ENCODE measurements at places on chromosomes 4 and X. TPM values are rescaled to one million over a fixed set of nuclear protein-coding genes. Genes with fewer than 3 reads are reported as not detected.

DNA sequence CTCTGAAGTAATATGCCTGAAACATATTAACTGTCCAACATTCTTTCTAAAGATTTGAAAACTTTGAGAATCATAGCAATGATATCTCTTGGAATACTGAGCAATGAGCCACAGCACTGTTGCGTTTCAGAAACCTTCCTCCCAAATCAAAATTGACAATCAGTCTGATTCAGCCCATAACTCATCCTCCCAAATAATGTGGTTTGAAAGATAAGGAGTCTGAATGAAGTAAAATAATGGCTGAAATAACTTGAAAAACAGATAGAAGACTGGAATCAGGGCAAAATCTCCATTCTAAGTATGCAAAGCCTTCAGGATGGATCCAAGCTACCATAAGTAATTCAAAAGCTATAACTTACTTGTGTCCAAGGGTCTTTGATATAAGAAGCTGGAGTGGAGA, 98.6 kb upstream of the PLS3 start:
- DNase-seq, result no peak

DNA sequence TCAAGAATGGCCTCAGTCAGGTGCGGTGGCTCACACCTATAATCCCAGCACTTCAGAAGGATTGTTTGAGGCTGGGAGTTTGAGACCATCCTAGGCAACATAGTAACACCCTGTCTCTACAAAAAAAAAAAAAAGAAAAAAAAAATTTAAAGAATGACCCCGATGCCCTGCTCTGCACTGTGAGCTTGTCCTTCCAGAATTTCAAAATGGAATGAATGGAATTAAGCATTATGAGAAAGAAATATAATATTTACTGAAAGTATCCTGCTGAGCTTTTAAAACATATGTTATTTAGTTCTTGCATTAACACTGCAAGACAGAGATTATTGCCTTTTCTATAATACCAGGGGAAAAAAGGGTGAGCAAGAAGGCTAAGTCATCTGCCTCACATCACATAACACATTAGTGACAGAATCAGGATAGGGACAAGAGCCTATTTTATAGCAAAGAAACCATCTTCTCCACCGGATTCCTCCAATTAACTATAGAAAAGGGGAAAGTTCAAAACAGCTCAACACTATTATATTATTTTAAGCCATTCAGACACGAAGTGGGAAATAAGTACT, 41.9 kb upstream of the GAB1 start:
- DNase-seq, result no peak

Gene SUPT20HL1
- total RNA-seq, result not detected

Gene GUF1
- total RNA-seq, result 18.5 TPM

DNA sequence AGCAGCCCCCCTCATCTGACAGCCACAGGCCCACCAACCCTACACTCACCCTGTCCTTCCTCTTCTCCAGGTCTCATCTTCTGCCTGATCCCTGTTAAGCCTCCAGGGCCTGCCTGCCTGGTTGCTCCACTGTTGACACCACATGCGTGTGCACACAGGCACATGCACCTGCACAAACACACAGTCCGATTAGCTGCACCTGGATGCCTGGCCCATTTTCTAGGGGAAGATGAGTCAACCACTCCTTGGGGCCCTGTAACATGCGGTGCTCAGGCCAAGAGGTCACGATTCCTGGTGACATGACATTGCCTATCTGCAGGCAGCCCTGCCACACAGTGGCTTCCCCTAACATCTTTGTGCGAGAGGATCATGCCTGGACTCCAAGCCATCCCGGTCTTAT, 498.4 kb downstream of the BCOR start:
- DNase-seq, result no peak

Gene TMPRSS11A
- not detected for total RNA-seq

DNA sequence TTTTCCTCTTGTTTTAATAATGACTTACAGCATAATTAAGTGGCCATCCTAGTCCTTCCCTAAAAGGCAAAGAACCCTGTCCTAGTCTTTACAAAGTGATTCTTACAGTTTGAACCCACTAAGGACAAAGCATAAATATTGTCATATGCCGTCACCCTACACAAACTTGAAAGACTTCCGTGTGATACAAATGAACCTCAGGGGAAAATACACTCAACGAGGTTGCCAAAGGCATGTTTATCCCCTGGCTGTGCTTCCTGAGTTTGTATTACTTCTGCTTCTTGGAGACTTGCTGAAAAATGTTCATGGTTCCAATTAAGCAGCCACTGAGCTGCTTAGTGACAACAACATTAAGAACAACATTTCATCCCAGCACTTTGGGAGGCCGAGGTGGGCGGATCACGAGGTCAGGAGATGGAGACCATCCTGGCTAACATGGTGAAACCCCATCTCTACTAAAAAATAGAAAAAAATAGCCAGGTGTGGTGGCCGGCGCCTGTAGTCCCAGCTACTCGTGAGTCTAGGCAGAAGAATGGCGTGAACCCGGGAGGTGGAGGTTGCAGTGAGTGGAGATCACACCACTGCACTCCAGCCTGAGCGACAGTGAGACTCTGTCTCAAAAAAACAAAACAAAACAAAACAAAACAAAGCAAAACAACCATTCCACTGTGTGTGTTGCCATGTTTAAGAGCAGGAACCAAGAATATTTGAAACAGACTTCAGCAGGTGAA, 16.2 kb downstream of the RASSF6 start:
- no peak for DNase-seq

DNA sequence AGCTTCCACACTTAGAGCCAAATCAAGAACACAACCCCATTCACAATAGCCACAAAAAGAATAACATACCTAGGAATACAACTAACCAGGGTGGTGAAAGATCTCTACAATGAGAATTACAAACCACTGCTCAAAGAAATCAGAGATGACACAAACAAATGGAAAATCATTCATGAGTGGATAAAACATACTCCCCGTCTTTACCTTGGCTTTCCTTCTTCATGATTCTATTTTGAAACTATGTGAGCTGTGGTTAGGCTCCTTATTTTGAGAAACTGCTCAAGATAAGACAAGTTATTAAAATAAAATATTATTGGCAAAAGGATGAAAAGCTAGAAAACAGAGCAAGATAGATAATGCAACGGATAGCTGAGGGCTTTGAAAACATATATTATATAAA, 598.1 kb upstream of the FAT1 start:
- DNase-seq, result no peak

Measured in mammary epithelial cell (primary cell).